ENCODE measurements at places on chromosomes 1 and 21. TPM values are rescaled to one million over a fixed set of nuclear protein-coding genes. Genes with fewer than 3 reads are reported as not detected.

ACOT11 gene
- 3.9 TPM for total RNA-seq

SH2D1B gene
- not detected for total RNA-seq

NTMT2 gene
- total RNA-seq: not detected

TMEM59 gene
- 146 TPM for total RNA-seq

MROH7 gene
- not detected for total RNA-seq

AGT gene
- not detected for total RNA-seq

NR1I3 gene
- total RNA-seq: not detected

C1orf50 gene
- 1.8 TPM for total RNA-seq

NBPF19 gene
- 1.8 TPM for total RNA-seq

ATP8B2 gene
- 32.6 TPM for total RNA-seq

CSMD2 gene
- total RNA-seq: not detected

LEMD1 gene
- total RNA-seq: not detected

CFHR3 gene
- not detected for total RNA-seq

AIRE gene
- total RNA-seq: not detected

FHAD1 gene
- 1.2 TPM for total RNA-seq

LCE1A gene
- not detected for total RNA-seq

ITGB2 gene
- total RNA-seq: 12.5 TPM

TEDDM1 gene
- total RNA-seq: not detected

LCK gene
- not detected for total RNA-seq

- DNase-seq: no peak
These were observed 47.5 kb downstream of the YARS1 start for GRCh38 chr1:32769524-32770220.

GRCh38 chr1:53022179-53022578 is 39.8 kb upstream of the PODN start:
- DNase-seq: no peak

- no peak for DNase-seq
These were observed 89.8 kb downstream of the KIF14 start for GRCh38 chr1:200530623-200531261.

- DNase-seq: peak; percentile 88
These were observed 73.8 kb upstream of the ZNF281 start for GRCh38 chr1:200483491-200484143.

DNA sequence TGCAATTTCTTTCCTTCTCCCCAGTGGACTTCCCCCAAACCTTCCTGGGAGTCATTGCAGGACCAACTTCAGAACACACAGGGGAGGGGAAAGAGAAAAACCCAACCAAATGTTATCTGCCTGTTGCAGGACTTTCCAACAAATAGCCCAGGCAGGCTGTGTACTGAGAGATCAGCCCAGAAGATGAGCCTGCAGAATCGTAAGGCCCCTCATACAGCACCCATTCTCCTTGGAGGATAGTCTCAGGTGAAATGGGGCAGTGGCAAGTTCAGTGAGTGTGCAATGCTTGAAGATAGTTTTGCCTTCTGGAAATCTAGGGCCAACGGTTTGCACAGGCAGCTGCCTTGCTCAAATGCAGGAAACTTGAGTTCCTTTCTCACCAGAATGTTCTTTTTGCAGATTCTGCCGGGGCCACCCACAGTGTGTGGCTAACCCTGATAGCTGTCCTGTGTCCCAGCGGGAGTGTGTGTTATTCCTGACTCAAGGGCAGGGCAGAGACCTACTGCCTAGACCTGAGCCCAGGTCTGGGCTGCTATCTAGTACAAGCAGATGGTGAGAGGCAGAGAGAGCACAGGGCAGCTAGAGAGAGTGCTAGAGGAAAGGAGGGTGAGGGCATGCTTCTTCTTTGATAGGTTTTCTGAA is 48.8 kb downstream of the GADD45A start:
- no peak for DNase-seq

DNA sequence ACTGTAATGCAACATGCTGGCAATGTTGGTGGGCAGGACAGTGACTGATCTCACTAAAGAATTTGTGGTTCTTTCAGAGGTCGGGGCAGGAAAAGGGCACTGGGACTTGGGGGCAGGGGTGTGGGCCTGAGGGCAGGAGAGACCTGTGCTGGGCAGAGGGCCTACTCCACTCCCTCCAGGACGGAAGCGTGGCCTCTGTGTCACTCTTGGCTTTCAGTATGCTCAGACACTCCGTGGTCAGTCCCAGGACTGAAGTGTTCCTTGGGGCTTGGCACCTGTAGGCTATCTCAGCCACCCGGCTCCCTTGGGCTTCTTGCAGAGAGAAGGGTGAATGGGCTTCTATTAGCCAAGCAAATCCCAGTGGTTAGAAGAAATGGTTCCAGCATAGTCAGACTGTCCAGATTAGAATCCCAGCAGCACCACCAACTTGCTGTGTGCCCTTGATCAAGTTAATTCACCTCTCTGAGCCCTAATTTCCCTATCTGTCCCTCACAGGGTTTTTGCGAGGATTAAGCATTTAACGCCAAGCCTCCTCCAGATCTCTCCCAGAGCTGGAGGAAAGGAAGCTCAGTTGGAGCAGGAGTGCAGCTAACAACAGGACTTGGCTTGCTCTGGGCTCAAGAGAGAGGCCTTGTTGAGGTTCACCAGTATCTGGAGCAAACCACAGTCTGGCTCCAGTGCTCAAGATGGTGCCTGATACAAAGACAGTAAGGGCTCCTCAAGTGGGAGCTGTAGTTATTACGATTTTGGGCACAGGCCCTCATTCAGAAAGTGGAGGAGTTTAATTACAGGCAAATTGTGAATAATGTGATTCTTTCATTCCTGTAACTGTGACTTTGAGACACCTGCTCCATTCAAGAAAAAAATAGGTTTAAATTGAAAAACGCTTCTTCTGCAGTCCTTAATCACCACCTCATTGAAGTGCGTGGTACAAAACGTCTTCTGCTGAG is 57.7 kb upstream of the LRP8 start:
- DNase-seq: no peak

GRCh38 chr1:43566382-43567044 is 35.8 kb downstream of the PTPRF start:
- no peak for DNase-seq

DNA sequence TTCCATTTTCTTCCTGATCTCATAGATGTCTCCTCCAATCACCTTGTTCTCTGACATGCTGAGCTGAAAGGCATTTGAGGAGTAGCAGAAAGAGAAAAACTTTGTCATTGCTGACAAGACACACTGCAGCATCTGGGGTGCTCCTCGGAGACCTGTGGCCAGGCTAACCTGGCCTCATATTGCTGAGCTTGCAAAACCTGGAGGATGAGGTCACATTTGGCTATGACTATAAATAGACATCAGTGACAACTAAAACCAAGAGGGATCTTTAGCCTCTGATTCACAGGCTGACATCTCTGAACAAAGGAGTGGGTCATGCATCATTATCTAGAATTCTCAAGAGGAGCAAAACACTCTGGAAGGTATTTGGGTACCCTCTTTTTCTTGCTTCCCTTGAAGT is 83.7 kb downstream of the PROX1 start:
- DNase-seq: no peak

GRCh38 chr1:201739080-201739479 is 89.9 kb upstream of the IPO9 start:
- no peak for DNase-seq

GRCh38 chr1:39877231-39877778 is 6.0 kb downstream of the TRIT1 start:
- DNase-seq: no peak

- no peak for DNase-seq
These were observed 270.7 kb downstream of the S1PR1 start for GRCh38 chr1:101507547-101507971.

DNA sequence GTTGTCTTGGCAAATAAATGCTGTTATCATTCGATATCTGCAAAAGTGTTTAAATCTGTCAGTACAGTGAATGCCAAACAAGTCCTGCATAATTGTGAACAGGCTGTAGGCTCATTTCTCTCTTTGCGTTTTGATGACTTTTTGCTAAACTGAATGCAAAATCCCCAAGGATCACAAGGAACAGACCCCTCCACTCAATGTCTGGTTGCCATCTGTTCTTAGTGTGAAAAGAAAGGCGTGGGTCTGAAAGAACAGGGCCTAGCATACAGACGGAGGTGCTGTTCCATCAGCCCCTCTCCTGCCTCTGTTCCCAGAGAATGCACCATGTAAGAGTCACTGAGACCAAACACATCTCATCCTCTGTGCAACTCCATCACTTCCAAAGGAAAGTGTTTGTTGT is 40.4 kb downstream of the EIF2B3 start:
- DNase-seq: no peak

GRCh38 chr1:181778640-181779260 is 282.8 kb downstream of the ZNF648 start:
- DNase-seq: peak; percentile 28

GRCh38 chr1:228978484-228979324 is 243.4 kb downstream of the RHOU start:
- DNase-seq: no peak

GRCh38 chr1:199151634-199152425 is 513.0 kb downstream of the PTPRC start:
- DNase-seq: no peak

- no peak for DNase-seq
These were observed 4.2 kb upstream of the TFF3 start for GRCh38 chr21:42319376-42319775.

GRCh38 chr1:153646672-153647345 is 11.7 kb upstream of the SNAPIN start:
- no peak for DNase-seq

DNA sequence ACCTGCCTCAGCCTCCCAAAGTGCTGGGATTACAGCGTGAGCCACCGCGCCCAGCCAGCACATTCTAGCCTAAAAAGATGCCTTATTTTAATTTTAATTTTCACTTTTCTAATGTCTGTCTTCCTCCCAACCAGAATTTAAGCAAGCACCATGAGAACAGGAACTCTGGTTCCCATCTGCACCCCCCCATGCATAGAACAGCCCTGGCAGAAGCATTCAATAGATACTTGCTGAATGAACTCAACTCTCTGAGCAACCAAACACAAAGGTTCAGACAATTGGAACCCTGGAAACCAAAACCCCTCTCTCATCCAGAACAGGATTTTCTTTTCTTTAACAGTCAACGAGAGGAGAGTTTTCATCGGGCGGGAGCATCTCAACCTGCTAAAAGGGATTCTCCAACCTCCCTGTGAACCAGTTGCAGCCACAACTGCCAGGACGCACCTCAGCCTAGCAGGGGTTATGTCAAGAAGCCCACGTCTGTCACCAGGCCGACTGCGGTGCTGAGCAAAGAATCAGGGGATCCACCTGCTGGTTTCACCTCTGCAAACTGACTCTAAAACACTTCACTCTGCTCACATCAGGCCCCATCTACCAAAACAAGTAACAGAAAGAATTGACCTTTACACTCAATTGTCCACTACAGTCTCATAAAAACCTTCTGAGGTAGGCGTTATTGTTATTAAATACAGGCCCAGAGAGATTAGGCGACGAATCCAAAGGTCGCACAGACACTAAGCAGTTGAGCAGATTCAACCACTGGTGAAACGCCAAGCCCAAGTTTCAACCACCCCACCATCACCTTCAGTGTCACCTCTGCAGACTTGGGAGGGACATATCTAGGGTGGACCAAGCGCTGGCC is 1.7 kb downstream of the KIAA2013 start:
- no peak for DNase-seq

DNA sequence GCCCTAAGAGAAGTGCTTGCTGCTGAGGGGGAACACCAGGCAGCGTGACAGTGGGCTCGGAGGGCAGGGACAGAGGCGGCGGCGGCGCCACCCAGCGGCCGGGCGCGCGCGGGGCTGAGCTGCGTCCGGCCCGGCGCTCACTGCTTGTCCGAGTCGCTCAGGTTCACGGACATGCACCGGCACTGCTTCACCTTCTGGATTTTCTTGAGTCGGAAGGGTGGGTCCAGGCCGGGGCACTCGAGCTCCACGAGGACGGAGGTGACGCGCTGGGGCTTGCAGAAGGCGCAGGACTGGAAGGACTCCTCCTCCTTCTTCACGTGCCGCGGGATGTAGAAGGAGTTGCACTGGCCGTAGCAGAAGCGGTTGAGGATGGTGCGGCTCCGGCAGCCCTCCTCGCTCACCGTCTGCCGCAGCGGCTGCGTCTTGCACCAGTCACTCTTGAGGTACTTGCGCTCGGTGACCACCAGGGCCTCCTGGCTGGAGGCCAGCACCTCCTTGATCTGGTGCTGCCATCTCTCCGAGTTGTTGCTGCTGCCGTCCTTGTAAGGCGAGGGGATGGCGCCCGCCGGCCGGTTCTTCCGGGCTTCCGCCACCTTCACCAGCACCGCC is 119.0 kb downstream of the GREM2 start:
- no peak for DNase-seq

- DNase-seq: no peak
These were observed 28.3 kb upstream of the BTG2 start for GRCh38 chr1:203276916-203277545.

DNA sequence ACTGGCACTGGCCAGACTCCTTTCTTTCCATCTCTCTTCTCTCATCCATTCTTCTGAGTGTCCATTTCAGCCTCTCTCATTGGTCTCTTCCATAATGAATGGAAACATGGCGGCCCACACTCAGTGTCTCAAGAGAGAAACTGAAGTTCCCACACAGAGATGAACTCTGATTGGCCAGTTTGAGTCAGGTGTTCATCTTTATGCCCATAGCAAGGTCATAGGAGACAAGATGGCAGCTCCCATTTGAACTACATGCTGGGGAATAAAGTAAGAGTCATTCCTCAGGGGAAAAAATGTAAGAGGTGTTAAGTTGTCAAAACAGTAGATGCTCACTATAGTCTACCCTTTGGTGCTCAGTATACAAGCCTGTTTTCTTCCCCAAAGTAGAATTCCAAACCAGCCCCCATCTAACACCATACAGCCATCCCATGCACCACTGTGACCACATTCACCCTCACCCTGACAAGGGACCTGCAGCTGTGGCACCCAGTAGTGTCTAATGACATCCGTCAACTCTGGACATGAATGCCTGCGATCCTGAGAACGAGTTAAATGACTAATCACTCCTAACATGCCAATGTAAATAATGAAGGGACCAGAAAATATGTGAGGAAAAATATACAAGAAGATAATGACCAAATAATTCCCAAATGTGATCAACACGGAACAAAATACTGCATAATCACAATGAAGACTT is 12.4 kb downstream of the CDA start:
- DNase-seq: peak; percentile 65

- DNase-seq: no peak
These were observed 59.9 kb upstream of the CNTN2 start for GRCh38 chr1:204983136-204983535.

DNA sequence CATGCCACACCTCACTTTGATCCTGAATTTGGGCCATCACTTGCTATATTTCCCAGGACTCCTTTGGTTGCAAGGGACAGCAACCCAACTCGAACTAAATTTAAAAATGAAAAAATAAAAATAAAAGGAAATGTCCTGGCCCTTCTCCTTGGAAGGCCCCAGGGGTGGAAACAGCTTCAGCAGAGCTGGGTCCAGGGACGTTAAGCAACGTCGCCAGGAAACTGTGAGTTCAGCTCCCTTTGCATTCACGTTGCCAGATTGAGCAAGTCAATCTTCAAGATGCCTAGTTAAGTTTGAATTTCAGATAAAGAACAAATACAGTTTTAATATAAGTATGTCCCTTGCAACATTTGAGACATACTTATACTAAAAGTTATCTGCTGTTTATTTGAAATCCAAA is 14.6 kb upstream of the SPSB1 start:
- no peak for DNase-seq

DNA sequence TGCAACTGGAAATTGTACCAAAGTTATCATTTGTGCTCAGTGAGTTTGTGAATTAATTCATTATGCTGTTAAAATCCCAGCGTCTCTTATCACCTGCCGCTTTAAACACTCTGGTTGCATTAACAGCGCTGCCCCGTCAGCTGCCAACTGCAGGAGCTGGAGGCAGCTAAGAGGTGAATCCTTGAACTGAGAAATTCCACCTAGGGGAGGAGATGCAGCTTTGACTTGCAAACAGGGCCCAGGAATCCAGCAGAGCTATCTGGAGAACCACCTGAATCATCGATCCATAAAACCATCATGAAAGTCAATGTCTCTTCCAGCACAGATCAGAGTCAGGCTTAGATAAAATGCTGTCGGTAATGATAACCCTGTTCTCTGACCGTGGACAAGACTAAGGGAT is 140.7 kb upstream of the PTBP2 start:
- no peak for DNase-seq
